ENCODE measurements at places on chromosomes 1 and 21.

GRCh38 chr1:58041621-58042020, 504.9 kb downstream of the OMA1 start:
- no peak for DNase-seq

DNA sequence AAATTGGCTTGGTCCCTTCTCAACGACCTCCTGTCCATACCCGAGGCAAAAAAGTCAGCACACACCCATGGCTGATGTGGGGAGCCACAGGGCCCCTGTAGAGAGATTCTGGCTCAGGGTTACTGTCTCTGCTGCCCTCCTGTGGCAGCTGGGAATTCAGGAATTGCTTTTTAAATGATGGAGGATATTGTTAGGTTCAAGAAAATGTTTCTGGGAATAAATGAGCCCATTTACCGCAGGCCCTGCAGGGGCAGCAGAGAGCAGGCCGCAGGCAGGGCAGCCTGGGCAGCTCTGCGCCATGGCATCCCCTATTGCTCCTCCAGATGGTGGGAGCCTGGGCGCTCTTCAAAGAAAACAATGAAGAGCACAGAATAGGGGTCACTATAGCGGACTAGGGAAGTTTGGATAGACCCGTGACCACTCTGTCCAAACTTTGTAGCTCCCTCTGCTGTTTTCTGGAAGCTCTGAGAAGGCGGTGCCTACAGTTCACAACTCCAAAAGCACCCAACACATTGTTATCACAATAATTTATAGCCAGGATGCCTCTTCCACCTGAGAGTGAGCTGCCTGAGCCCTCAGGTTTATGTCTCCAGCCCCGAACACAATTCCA, 201.1 kb downstream of the BACH1 start:
- no peak for DNase-seq

DNA sequence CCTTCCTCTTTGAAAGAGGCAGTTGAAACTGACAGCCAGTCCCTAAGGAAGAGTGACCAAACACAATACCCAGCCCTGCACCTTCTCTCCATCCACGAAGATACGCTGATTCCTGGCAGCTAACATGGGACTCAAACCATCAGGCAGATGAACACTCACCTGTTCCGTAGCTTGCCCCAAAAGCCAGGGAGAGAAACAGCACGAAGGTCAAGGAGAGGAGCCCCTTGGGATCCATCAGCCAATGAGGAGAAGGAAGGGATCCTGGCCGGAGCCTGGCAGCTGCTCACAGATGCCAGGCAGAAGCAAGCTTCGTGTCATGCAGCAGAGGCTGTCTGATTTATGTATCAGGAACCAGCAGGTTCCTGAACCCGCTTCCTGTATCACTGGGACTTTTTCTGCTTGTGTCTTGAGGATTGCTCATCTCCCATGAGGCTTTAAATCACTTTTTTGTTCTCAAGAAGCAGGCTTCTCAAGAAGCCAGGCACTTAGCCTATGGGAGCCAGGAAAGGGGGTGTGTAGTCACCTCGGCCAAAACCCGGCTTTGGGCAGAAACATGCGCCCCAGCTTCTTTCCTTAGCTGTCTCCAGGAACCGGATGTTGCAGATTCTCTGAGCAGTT, at the start of gene SLAMF1:
Gene SLAMF1 (minus strand): TSS at position 334 of the 618 bp plus-strand sequence. CDS start 99 bp downstream, at position 235.
- no peak for DNase-seq

- DNase-seq = no peak
Observed at GRCh38 chr1:99755664-99756063, 10.8 kb downstream of the FRRS1 start.

DNA sequence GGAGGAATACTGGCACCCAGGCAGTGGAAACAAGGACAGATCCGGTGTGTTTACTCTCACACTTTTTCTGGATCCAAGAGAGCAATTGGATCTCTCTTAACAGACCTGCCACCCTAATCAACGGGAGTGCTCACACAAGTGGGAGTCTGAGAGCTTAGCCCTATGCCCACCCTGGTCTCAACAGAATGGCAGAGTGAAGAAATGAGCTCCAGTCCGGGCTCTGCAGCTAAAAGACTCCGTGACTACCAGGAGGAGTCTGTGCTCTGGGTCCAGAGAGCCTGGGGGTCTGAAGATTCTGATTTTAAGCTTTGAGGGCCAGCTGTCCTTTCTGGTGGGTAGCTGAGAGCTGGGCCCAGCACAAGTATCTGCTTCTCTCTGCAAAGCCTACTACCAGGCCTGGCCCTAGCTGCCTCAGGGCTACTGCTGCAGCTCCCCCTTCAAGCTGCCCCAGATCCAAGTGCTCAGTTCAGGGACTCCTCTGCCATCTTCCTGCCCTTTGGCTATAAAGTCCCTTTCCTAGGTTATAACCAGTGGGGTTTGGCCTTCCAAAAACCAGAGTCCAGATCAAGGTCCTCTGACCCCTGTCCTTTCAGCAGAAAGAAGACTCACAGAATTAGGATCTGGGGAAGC, 3.9 kb downstream of the S100A9 start:
- DNase-seq = no peak

DNA sequence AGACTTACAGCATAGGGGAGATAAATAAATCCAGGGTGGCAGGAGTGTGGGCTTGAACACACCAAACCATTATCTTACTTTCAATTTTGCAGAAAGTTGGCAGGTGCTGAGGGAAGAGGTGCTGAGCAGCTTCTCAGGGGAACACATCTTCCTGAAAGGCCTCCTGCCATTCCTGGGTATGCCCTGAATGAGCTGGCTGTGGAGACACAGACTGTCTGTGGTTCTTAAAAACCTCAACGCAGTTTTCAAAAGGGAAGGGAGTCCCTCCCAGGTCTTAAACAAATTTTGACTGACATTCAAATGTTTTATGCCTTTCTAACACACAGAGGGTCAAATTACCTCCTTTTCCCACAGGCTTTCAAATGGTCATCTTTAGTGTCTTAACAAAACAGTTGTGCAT, 166.9 kb downstream of the TNFSF18 start:
- no peak for DNase-seq

- no peak for DNase-seq
Observed at GRCh38 chr1:181083842-181084605, 4.5 kb upstream of the IER5 start.

DNA sequence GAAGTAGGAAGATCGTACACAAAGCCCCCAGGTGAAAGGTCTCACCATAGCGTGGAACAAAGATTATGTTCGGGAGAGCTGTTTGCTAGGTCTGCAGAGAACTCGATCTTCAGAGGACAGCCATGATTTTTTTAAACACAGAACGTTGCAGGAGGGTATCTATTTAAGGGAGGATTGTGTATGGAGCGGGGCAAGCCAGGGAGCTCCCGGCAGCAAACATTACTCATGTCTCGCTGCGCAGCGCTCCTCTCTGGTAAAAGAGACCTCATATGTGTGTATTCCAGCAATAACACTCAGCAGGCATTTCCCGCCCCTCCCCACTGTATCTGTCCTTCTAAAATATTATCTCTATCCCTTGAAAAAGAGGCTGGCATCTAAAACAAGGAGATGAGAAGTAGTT, 2.7 kb downstream of the GLIS1 start:
- DNase-seq = no peak

DNA sequence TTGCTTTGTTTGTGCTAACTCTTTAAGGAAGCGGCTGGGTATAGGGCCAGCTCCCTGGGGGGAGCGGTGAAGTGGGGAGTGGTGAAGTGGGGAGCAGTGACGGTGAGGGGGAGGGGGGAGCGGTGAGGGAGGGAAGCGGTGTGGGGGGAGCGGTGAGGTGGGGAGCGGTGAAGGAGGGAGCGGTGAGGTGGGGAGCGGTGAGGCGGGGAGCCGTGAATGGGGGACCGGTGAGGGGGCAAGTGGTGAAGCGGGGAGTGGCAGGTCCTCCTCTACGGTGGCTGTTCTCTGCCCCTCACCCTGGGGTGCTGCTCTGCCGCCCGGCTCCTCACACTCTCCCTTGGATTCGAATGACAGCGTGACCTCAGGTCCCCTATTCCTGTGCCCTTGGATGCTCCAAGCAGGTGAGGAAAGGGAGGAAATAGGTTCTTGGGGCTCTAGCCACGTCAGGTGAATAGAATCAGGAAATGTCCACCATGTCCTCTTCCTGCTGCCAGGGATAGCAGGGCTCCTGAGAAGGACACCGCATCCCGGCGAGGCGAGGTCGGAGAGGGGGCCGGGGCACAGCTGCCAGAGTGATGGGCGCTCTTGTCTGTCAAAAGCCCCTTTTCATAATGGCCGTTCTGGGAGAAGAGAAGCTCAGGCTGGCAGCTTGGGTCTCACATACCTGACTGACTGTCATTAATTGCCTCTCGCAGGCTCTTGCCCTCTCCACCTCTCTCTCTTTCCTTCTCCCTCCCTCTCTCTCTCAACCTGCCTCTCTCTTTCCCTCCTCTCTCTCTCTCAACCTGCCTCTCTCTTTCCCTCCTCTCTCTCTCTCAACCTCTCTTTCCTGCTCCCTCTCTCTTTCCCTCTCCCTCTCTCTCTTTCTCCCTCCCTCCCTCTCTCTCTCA, 134.2 kb downstream of the PGBD5 start:
- no peak for DNase-seq

- no peak for DNase-seq
Observed at GRCh38 chr1:41794031-41794430, 124.7 kb downstream of the HIVEP3 start.

DNA sequence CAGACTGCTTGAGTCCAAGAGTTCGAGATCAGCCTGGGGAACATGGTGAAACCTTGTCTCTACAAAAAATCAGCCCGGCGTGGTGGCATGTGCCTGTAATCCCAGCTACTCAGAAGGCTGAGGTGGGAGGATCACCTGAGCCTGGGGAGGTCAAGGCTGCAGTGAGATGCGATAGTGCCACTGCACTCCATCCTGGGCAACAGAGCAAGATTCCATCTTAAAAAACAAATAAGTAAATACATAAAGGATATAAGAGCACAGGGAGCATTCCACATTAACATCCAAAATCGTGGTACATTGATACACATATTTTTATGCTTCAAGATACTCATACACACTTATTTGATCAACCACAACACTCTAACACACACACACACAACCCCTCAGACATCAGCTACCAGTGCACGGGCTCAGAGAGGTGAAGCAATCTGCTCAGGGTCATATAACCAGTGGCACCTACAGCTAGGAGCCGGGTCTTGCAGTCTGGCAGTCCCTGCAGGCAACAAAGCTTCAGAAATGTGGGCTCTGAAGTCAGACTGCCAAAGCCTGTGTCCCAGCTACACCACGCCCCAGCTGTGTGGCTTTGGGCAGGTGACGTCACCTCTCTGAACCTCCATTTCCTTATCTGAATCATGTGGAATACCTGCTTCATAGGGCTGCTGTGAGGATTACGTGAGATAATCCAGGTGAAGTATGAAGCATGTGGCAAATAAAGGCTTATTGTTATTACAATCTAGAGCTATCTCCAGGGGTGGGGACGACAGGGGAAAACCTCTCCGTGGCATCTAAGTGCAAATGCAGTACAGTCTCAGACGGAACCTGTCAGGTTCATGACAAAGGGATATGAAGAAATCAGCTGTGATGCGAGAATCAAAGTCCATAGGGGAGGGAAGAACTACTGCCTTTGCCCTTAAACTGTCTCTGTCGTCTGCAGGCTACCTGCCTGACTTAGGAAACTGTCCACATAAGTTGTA, 4.8 kb upstream of the CRYBG2 start:
- no peak for DNase-seq

DNA sequence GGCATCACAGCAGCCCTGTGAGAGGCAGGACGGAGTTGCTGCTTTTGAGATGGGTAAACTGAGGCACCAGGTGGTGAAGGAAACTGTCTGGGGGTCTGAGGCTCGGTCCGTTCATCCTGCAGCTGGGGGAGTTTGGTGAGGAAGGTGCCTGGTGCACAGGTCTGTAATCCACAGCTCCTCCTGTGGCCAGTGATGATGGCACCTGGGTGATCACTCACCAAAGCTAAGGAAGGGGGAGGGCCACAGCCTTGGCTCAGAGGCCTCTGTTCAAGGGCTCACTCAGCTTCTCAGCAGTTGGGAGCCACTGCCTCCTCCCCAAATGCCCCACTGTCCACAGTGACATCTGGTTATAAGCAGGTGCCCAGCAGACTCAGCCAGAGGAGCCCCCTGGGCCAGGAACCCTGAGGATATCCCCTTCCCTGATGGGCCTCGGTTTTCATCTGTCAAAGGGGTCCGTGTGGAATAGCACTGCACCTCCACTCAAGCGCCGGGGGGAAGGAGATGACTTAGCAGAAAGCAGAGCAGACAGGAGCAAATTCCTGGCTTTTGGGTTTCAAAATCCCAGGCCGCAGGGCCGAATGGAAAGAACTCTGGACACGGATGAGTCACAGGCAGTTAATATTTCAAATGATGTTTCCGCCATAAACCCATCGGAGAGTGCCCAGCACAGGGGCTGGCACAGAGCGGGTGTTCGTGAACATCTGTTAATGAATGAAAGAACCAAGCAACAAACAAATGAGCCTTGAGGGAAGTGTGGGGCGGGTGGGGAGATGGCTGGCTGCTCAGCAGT, 82.8 kb downstream of the DMRTB1 start:
- DNase-seq = no peak

DNA sequence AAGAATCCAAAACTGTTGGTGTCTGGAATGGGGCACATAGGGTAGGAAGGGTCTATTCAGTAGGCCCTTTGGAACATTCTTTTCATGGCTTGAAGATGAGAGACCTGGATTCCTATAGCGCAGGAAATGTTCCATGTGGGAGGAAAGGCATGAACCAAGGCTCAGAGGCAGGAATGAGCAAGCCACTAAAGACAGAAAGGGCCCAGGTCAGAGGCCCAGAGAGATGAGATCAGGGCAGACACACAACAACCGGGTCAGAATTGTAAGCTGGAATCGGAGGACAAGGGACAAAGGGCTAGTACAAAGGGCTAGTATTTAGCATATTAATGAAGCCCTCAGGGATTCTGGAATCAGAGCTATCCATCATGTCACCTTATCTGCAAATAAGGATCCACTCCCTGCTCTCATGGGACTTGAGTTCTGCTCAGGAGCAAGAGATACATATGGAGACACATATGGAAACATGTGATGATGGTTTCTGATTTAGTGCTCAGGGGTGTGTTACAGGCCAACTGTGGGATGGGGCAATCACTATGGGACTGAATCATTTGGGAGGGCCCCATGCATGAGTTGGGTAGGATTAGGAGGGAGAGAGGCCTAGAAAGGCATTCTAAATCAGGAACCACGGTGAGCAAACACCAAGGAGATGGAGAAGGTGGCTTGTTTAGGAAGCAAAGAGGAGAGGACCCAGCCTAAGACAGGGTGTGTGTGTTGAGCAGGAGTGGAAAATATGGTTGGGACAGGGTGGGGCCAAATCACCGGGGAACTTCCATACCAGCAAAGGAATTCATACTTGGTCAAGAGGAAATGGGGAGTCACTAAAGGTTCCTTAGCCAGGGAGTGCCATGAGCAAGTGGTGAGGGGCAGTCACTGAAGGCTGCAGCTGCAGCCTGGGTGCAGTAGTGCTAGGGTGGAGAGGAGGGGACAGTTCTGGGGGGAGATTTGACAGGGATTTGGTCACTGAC, 8.6 kb downstream of the NECTIN4 start:
- DNase-seq = no peak

GRCh38 chr21:44507673-44508425, 32.1 kb downstream of the KRTAP10-1 start:
- no peak for DNase-seq

- no peak for DNase-seq
Observed at GRCh38 chr1:97902067-97902466, 18.8 kb downstream of the DPYD start.

- no peak for DNase-seq
Observed at GRCh38 chr1:13499422-13499821, 14.4 kb downstream of the LRRC38 start.

- DNase-seq = no peak
Observed at GRCh38 chr1:10074059-10074851, 41.5 kb downstream of the UBE4B start.

- DNase-seq = no peak
Observed at GRCh38 chr1:91795591-91796389, 90.2 kb downstream of the TGFBR3 start.

Measured in renal cortex interstitium (tissue), 15 donors.